ENCODE measurements at places on chromosomes 5 and 9. TPM values are rescaled to one million over a fixed set of nuclear protein-coding genes. Genes with fewer than 3 reads are reported as not detected.

The HMCN2 gene
- total RNA-seq: 0.04 TPM

The FBXL7 gene
- 1.6 TPM for total RNA-seq

The TAF1L gene
- not detected for total RNA-seq

The PRRC1 gene
- total RNA-seq: 51.4 TPM

The AP3B1 gene
- total RNA-seq: 33.9 TPM

The MUSK gene
- not detected for total RNA-seq

The OBP2B gene
- total RNA-seq: not detected

The ZNF169 gene
- 1.9 TPM for total RNA-seq

The ANGPTL2 gene
- not detected for total RNA-seq

The SLC45A2 gene
- total RNA-seq: not detected

The CDK7 gene
- 61.8 TPM for total RNA-seq

The ADAMTS13 gene
- 0.36 TPM for total RNA-seq

The BTNL8 gene
- total RNA-seq: not detected

The HACD4 gene
- 0.80 TPM for total RNA-seq

The LECT2 gene
- total RNA-seq: not detected

The NOXA1 gene
- total RNA-seq: 1.0 TPM

Data from A549 treated with CpdA at 1 μM for 4 hours (cell line).